CD4-positive, alpha-beta T cell treated with Interleukin-15 for 4 hours (primary cell): ENCODE measurements at places on chromosomes 7 and 10.

- DNase-seq: no peak
Measured at GRCh38 chr10:117454502-117454901, 79.3 kb upstream of the PDZD8 start.

DNA sequence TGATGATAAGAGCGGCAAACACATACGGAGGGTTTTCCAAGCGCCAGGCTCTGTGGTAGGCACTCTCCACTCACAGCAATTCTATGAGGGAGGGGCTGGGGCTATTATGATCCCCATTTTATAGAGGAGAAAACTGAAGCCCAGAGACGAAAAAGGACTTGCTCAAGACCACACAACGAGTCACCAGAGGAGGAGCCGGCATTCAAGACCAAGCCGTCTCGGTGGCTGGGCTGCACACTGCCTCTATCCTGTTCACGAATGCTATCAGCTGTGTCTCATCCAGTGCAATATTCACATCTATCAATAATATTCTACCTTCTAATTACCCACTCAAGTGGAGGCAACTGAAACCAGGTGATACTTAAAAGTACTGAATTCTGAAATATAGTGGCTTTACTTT, 67.8 kb upstream of the NMT2 start:
- DNase-seq: no peak

DNA sequence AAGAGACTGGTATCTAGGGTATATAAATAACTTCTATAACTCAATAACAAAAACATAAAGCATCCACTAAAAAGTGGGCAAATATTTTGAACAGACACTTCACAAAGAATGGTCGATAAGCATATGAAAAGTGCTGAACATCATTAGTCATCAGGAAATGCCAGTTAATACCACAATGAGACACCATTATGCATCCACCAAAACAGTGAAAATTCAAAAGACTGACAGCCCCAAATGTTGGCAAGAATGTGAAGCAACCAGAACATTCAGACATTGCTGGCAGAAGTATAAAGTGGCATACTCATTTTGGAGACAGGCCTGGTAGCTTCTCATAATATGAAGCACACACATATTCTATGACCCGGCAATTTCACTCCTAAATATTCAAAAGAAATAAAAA, 26.5 kb upstream of the GSAP start:
- DNase-seq: no peak

DNA sequence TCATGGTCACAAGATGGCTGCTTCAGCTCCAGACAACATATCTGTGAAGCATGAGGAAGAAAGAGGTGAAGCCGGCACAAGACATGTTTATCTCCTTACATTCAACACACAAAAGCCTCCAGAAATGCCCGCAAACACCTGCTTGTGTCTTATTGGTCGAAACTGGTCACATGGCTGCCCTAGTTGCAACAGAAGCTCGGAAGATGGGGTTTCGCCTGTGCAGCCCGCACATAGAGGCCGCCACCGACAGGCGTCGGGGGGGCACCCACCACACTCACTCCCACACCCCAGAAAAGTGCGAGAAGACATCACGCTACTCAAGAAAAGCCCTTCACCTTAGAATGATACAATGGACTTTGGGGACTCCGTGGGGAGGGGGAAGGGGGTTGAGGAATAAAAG, 63.0 kb upstream of the MGMT start:
- no peak for DNase-seq

GRCh38 chr7:107622429-107622828, 38.2 kb upstream of the SLC26A4 start:
- no peak for DNase-seq

DNA sequence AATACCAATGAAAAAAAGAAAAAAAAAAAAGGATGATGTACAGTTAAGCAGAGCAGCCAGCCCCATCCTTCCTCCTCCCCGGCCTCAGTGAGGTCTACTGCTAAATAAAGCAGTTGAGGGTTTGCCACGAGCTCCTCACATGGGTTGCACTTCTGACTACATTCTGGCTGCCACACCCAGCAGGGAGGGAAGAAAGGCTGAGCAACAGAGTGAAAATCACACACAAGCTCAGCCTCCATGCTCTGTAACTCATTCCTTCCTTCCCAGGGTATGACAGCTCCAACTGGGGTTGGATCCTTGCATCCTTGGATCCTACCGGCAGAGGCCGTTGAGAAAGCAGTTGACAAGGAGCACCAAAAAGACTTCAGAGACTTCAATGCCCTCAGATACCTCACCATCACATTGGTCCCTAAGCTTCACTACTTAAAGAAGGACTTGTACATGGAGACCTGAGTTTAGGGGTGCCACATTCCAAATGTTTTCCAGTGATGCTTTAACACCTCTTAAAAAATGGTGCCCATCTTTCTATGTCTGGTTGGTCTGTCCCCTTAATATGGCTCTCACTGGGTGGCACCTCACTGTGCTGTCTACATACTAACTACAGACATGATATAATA, 52.9 kb upstream of the PIK3CG start:
- peak; percentile 8 for DNase-seq

DNA sequence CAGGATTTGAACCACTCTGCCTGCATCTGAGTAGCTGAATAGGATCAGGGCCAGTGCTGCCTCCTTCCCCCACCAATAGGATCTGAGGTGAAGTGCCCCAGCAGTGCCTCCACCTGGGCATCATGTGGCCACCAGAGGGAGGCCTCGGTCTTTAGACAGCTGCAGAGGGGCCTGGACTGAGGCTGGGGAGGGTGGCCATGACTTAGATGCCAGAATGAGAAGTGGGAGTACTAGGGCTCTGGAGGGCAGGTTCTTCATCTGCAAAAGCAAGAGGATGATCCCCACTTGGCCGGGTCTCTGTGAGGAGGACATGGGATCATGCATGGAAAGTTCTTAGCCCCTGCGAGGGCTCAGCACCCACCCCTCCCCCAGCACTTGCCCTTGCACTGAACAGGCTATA, 56.9 kb downstream of the NEUROG3 start:
- peak; percentile 7 for DNase-seq

DNA sequence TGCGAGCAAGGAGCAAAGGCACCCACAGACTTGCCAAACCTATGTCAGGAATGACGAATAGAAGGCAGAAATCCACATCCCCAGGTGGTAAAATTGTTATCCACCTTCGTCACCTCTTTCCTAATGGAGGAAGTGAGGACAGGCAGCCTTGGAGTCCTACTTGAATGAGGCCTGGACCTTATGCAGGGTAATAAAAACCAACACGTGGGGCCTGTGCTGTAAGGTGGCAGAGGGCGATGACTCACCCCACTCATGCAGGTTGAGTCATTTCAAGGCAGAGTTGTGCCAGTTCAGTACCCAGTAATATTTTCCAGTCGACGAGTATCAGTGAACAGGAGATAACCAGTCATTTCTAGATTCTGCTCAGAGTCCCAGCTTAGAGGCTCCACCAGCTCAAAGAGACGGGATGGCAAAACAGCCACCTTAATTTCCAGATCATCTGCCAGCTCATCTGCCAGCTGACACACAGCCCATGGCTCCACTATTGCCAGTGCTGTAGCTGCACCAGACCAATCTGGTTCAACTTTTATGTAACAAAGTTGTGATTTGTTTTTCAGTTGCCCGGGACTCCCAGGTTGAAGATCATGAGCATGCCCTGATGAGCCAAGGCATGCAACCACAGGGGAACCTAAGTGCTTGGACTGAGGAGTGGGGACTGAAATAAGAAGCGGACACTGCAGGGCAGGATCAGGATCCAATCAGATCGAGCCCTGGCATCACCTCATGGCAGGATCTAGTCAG, 176.2 kb upstream of the ITGB1 start:
- peak; percentile 91 for DNase-seq
